ENCODE measurements at places on chromosomes 6 and 20.

- no peak for DNase-seq
These were observed 45.8 kb upstream of the PAK5 start for GRCh38 chr20:9884666-9885065.

- DNase-seq = no peak
These were observed 43.2 kb downstream of the SESN1 start for GRCh38 chr6:109051301-109052017.

DNA sequence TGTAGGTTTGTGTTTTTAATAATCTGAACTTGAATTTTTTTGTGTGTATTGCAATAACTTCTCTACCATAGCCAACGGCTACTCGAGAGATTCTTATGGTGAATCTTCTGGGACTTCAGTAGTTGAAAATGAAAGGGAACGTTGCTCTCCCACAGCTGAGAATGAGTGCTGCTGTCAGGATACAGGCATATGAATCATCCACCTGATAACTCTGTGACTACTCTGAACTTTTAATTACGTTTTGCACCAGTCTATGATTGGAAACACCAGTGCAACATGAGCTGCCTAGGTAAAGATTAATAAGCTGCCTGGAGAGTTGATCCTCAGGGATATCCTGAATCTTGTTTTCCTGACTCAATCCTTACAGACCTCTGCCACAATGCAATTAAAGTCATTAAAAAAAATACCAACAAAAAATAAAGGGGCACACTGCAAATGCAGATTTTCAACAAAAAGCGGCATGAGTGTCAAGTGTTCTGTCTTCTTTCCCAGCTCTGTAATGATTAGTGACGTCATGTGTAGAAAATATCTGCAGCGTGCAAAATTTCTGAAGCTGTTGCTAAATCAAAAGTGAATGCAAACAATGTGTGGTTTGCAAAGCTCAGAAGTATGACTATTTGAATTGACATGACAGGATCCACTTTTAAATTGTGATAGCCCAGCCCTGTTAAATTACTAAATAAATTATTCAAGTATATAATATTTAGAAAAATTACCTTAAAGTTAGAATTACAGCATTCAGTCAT is 432.2 kb downstream of the HTR1B start:
- no peak for DNase-seq

DNA sequence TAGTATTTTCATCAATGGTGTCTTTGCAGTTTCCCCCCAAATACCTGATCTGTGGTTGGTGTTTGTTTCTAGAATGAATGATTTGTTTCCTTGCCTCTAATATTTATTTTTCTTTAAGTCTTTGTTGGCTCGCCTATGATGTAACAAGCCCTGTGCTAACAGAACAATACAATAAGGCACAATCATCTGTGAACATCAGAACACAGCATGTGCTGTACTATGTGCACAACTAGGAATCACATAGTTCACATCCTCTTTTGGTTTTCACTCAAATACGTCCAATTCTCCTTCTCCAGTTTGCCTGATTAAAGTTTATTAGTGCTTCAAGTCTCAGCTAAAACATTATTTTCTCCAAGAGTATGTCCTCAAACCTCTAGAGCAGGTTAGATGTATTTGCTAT is 613.1 kb downstream of the EPHA7 start:
- DNase-seq = no peak

DNA sequence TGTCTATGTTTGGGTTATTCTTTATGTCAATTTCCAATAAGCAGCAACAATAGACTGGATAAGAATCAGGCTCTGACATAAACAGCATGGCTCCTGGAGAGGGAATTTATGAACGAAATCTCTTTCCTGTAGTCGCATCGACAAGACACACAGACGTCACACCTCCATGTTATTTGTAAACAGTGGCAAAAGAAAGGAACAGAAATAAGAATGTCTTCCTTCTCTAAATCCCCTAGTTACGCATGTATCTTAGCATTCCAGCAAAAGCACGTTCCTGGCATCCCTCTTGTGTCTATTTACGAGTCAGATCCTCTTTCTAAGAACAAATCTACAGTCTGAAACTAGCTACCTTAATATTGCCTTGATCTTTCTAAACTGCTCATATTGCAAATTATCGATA is 559.1 kb upstream of the JAG1 start:
- DNase-seq = no peak

DNA sequence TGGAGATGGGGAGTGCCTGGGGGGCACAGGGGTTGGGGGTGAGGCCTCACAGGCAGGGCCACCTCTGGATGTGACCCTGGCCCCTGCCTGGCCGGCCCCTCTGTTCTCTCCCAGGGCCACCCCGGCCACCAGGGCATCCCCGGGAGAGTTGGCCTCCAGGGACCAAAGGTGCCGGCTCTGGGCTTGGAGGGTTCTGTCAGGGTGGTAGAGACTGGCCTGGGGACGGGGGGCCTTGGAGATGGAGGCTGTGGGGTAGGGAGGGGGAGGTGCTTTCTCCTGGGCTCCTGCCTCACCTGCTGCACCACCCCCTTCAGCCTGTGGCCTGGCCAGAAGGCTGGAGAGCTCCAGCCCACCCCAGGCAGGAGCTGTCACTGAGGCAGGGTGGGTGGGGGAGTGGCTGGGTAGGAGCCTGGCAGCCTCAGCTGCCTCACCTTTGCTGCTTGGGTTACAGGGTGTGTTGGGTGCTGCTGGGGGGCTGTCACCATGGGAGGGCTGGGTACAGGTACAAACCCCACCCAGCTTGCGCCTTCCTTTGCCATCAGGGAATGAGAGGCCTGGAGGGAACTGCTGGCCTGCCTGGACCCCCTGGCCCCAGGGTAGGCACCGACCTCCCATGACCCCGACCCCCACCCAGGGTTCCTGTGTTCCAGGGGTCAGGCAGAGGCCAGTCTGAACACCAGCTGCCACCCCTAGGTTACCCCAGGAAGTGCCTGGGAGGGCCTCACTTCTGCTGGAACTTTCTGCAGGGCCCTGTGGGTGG is 32.7 kb downstream of the COL20A1 start:
- DNase-seq = no peak

GRCh38 chr20:50353289-50353961 is 156.8 kb upstream of the PTPN1 start:
- no peak for DNase-seq

- DNase-seq = no peak
These were observed 169.4 kb downstream of the CDK19 start for GRCh38 chr6:110645685-110646418.

DNA sequence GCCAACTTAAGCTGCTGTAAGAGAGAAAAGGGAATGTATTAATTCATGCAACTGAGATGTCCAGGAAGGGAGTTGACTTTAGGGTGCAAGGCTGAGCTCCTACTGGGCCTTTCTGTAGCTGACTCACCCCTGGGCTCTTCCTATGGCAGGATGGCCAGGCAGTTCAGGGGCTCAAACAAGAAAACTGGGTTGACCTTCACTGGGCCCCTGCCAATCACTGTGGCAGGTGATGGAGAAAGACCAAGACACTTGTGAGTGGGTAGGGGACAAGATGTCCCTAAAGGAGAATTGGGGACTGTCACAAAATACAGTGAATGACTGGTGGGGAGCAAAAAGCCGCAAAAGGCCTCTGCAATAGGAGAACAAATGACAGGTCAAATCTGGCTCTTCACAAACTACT is 21.5 kb upstream of the RALGAPA2 start:
- no peak for DNase-seq

GRCh38 chr6:149499066-149499465 is 14.3 kb upstream of the ZC3H12D start:
- DNase-seq = no peak

DNA sequence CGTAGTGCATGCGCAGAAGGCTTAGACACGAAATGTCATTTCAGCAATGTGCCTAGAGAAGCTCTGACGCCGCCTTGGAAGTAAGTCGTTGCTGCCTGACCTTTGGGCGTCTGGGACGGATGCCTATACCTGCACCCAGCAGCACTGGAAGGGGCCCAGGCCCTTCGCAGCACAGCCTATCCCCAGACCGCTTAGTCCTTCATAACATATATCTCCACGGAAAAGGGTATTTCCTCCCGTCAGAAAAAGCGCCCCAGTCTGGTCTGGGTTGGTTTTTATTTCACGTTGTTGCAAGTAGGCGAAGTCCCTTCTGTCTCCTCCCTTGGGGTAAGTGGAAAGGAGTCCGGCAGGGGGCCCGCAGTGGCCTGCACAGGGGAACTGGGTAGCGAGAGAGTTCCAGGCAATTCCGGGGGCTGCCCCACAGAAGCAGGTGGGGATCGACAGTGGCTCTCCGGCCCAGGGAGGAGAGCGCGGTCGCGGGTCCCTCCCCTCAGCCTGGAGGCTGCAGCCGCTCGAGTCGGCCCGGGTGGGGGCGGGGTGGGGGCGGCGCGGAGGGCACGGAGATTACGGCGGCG is 559 bp upstream of the EYA4 start:
- peak; percentile 76 for DNase-seq

GRCh38 chr6:30759575-30760239 is 15.4 kb upstream of the IER3 start:
- no peak for DNase-seq

- no peak for DNase-seq
These were observed 105.5 kb downstream of the HUS1B start for GRCh38 chr6:551405-551804.

- DNase-seq = no peak
These were observed 19.9 kb downstream of the ROMO1 start for GRCh38 chr20:35718972-35719635.

GRCh38 chr6:132749111-132749510 is 8.6 kb downstream of the VNN2 start:
- no peak for DNase-seq

DNA sequence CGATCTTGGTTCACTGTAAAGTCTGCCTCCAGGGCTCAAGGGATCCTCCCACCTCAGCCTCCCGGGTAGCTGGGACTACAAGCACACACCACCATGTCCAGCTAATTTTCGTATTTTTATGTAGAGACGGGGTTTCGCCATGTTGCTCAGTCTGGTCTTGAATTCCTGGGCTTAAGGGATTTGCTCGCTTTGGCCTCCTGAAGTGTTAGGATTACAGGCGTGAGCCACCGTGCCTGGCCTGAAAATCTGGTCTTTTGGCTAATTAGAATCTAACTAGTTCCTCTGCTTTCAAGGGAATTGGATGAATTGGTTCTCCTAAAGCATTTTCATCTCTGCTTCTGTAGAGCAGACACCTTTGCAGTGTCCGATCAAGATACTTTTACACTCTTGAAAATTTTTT is 51.3 kb downstream of the NCOA3 start:
- no peak for DNase-seq

DNA sequence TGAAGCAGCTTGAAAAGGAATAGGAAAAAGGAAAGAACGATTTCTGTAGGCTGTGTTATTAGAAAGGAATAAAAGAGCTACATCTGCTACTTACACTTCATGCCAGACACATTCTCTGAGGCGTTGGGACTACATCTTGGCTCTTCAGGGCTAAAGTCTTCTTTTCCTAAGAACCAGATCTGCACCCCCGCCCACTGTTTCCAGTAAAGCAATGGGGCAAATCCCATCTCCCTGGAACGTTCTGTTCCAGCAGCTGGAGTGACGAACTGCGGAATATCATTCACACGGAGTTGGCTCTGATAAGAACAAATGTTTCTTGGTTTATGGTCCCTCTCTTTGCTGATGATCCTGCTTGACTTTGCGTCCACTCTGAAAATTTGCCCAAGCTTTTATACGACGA is 26.9 kb downstream of the FAM50B start:
- DNase-seq = no peak

DNA sequence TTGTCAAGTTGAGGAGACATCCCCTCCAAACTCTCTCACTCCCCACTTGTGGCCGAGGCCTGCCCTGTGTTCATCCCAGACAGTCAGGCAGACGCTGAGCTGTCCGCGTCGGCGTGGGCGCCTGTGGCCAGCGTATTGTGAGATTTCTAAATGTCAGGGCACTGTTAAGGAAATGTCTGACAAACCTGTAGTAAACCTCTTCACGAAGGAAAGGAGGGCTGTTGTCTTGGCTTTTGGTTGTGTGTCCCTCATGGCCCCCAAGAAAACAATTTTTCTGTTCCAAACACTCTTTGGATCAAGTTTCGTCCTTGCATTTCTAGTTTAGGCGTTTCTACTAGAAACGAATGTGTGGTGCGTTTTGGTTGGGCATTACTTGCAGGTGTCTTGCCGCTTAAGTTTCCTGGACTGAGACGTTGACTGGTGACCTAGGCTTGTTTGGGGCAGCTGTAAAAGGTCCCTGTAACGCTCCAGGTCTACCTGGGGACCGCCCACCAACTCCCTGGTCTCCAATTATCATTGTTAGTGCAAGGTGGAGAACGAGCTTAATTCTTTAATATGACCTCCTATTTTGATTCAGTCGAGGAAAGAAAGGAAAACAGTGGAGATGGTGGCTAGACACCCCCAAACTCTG is 8.7 kb upstream of the POU3F2 start:
- no peak for DNase-seq

DNA sequence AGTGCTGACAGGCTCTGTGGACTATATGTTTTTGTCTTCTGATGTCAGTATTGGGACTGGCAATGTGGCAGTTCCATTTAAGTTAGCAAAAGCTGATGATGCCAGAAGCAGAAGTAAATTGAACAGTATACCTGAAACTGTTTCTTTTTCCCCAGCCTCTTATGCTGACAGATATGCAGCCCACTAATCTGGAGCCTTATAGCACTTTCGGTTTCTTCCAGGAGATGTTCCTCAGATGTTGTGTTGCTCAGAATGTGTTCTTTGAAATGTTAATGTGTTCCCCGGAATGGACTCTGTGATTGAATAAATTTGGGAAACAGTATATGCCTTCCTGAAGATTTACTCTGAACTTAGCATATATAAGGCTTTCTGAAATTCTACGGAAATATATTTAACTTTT is 80.7 kb upstream of the MRAP2 start:
- no peak for DNase-seq

DNA sequence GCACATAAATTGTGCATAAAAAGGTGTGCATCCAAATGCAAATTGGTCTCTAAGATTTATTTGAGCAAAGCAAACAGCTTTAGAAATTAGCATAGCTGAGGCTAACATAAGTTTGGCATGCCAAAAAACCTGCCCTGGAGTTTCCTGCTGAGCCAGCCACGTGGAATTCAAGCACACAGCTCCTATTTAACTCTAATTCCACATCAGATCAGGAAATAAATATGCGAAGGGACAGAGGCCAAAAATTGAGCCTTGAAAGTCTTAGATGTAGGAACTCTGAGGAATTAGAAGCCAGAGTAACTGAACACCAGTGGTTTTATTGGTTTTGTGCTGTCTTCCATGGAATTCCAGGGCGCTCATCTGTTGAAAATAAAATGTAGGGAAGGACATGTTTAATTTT is 19.6 kb downstream of the SOBP start:
- DNase-seq = no peak

GRCh38 chr6:147395158-147395557 is 113.3 kb upstream of the SAMD5 start:
- DNase-seq = no peak

DNA sequence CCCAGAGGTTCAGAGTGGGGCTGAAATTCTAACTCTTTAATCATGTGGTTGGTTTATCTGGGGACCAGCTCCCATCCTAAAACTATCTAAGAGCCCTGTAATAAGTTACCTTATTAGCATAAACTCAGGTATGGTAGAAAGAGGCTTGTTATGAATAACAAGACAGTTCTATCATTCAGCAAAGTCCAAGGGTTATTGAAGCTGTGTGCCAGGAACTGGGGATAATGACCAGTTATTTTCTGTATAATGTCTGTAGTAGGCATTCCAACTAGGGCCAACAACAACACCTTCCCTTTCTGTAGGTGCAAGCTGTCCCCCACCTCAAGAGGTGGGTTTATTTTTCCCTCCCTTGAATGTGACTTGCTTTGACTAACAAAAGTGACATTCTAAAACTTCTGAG is 170.1 kb downstream of the CD83 start:
- no peak for DNase-seq

- DNase-seq = no peak
These were observed 397.9 kb upstream of the ADGRB3 start for GRCh38 chr6:68237205-68237604.

GRCh38 chr6:43021270-43022047 is at the start of gene RRP36:
Gene RRP36 (plus strand): TSS chr6:43021623. CDS start chr6:43021655, 32 bp downstream.
- DNase-seq = peak; percentile 89

All from right forelimb (tissue), 1 donor.